ENCODE measurements at places on chromosomes 16 and 17.

- H3K4me1 ChIP-seq, result no peaks in the 10 kb centered on the region
- H3K36me3 ChIP-seq, result peaks cover 5% of the 10 kb centered on the region
- H3K27ac ChIP-seq, result no peak overlapping the region
- DNase-seq, result no peak
- peaks cover 2% of the 10 kb centered on the region for H3K27me3 ChIP-seq
These were observed 349.1 kb upstream of the EEF2KMT start for GRCh38 chr16:5446623-5447240.

DNA sequence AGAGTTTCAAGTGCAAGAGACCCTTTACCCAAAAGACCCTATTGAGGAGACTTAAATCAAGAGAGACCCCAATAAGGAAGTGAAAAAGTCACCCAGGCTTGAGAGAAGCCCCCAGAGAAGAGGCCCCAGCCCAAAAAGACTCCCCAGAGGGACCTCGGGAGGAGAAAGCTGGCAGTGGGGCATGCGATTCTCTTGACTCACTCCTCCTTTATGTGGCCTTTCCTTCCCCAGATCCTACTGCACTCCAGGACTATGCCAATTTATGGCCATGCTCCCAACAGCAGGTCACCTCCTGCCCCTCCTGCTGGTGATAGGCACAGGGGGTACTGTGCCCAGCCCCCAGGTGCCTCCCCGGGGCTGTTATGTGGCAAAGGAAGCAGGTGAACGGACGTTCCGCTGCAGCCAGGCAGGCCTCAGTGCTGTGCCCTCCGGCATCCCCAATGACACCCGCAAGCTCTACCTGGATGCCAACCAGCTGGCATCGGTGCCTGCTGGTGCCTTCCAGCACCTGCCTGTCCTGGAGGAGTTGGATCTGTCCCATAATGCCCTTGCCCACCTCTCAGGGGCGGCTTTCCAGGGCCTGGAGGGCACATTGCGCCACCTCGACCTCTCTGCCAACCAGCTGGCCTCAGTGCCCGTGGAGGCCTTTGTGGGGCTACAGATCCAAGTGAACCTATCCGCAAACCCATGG, 16.3 kb downstream of the LRRC3C start:
- H3K27ac ChIP-seq, result no peak overlapping the region
- H3K4me1 ChIP-seq, result peaks cover 17% of the 10 kb centered on the region
- no peak overlapping the region for H3K4me3 ChIP-seq

DNA sequence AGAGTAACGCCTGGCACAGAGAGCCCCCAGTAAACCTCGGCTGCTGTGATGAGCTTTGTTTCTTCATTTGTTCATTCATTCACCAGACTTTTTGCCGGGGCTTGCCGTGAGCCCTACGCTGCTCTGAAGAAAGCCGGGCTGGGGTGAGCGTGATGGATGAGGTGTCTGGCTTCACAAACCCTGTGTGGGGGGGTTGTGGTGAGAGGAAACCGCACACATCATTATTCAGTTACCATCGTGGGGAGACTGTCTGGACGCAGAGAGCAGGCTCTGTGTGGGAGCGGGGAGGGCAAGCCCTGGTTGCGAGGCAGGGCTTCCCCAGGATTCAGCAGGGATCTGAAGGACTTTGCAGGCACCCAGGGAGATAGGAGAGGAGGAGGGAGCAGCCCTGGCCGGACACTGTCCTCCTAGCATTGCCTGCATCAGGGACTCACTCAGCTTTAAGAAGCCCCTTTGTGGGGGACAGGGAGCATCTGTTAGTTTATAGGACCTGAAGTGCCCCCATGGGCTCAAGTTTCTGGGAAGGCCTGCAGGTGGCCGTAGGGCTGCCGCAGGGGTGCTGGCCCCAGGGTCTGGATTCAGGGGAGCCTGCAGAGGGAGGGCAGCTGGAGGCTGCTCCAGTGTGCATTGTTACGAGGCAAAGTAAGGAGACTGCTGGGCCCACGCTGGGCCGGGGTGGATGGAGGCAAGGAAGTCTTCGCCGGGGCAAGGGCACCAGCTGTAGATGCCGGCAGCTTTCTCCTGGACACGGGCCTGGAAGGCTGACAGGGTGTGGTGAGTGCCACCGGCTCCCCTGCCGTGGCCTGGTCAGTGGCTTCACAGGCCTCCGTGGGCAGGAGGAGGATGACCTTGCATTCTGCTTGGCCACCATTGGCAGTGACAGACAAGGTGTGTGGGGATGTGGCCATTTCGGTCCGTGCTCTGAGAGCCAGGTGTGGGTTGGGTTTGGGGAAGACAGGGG, 334.5 kb downstream of the SEC14L1 start:
- H3K27me3 ChIP-seq, result peaks cover 20% of the 10 kb centered on the region
- peak overlapping the region; percentile 81 for H3K27ac ChIP-seq
- DNase-seq, result peak; percentile 39
- H3K4me3 ChIP-seq, result peak overlapping the region; percentile 84
- peaks cover 98% of the 10 kb centered on the region for H3K4me1 ChIP-seq

DNA sequence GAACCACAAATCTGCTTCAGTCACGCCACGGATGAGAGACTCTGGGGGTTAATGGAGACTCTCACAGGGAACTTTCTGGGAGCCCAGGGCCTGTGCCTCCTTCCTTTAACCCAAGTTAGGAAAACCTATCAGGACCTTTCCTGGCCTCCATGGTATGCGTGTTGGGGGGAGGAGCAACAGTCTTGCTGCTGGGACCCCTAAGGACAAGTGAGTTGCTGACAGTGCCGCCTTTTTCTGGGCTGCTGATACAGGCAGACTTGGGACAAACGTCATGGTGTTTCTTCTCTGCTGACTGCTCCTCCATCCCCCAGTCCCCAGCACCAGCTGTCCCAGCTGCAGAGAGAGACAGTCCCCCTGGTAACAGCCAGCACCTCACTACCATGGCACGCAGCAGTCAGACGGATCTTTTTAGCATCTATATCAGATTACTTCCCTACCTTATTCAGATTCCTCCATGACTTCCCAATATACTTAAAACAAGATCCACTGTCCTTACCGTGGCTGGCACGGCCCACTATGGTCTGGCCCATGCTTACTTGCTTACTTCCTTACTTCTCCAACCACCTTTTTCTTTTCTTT, 6.5 kb downstream of the DPEP2NB start:
- peaks cover 7% of the 10 kb centered on the region for H3K27me3 ChIP-seq
- H3K4me1 ChIP-seq, result no peaks in the 10 kb centered on the region
- DNase-seq, result no peak
- H3K27ac ChIP-seq, result no peak overlapping the region

GRCh38 chr17:77579682-77580081, 378.8 kb upstream of the TNRC6C start:
- no peak overlapping the region for H3K27ac ChIP-seq
- no peaks in the 10 kb centered on the region for H3K36me3 ChIP-seq
- H3K4me1 ChIP-seq, result no peaks in the 10 kb centered on the region
- DNase-seq, result no peak
- peaks cover 40% of the 10 kb centered on the region for H3K27me3 ChIP-seq

DNA sequence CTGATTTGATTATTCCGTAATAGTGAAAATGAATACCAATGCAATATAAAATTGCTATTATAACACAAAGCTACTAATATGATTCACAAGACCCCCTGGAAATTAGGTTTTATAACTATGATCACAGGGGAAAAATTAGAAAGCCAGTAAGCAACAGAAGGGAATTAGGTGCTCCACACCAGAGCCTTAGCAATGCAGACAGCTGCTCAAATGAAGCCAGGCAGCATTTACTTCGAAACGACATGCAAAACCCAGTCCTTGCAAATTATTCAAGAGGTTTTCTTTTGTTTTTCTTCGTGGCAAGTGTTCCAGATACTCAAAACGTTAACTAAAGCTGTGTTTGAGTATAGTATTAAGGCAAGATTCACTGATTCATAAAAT, 47.9 kb downstream of the TOX3 start:
- H3K27ac ChIP-seq, result no peak overlapping the region
- no peaks in the 10 kb centered on the region for H3K27me3 ChIP-seq
- no peak for DNase-seq
- no peaks in the 10 kb centered on the region for H3K4me1 ChIP-seq

- H3K27ac ChIP-seq, result no peak overlapping the region
- peaks cover 69% of the 10 kb centered on the region for H3K4me1 ChIP-seq
- no peak overlapping the region for H3K4me3 ChIP-seq
- H3K36me3 ChIP-seq, result peaks cover 7% of the 10 kb centered on the region
These were observed 11.0 kb downstream of the GRIN2A start for GRCh38 chr16:10171221-10171620.

- H3K4me3 ChIP-seq, result no peak overlapping the region
- peaks cover 7% of the 10 kb centered on the region for H3K36me3 ChIP-seq
- H3K27me3 ChIP-seq, result no peaks in the 10 kb centered on the region
- H3K4me1 ChIP-seq, result no peaks in the 10 kb centered on the region
- H3K27ac ChIP-seq, result no peak overlapping the region
- no peak for DNase-seq
These were observed 571.6 kb downstream of the HS3ST4 start for GRCh38 chr16:26263406-26263805.

DNA sequence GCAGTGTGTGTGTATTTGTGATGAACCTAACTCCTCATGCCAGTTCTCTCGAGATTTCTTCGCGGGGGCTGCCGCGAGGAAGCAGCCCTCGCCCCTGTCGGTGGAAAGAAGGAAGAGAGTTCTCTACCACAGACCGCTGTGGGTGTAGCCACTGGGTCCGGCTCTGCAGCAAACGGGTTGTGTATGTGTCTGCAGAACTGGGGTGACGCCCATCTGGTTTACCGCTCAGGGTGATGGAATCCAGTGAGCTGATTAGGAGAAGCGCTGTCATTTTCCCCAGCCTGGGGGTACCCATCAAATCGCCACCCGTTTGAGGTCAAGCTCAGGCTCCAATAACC, 7.7 kb downstream of the CORO6 start:
- H3K27me3 ChIP-seq, result peaks cover 2% of the 10 kb centered on the region
- H3K4me1 ChIP-seq, result peaks cover 37% of the 10 kb centered on the region
- no peak for DNase-seq
- peak overlapping the region; percentile 83 for H3K4me3 ChIP-seq

- 0 out of 2 replicates have a peak, but pooled peaks cover 6% of the 10 kb centered on the region for H3K4me1 ChIP-seq
- H3K4me3 ChIP-seq, result no peak overlapping the region
- peaks cover 3% of the 10 kb centered on the region for H3K27me3 ChIP-seq
- H3K36me3 ChIP-seq, result peaks cover 26% of the 10 kb centered on the region
- H3K27ac ChIP-seq, result no peak overlapping the region
These were observed 8.4 kb downstream of the HBQ1 start for GRCh38 chr16:188674-189073.

DNA sequence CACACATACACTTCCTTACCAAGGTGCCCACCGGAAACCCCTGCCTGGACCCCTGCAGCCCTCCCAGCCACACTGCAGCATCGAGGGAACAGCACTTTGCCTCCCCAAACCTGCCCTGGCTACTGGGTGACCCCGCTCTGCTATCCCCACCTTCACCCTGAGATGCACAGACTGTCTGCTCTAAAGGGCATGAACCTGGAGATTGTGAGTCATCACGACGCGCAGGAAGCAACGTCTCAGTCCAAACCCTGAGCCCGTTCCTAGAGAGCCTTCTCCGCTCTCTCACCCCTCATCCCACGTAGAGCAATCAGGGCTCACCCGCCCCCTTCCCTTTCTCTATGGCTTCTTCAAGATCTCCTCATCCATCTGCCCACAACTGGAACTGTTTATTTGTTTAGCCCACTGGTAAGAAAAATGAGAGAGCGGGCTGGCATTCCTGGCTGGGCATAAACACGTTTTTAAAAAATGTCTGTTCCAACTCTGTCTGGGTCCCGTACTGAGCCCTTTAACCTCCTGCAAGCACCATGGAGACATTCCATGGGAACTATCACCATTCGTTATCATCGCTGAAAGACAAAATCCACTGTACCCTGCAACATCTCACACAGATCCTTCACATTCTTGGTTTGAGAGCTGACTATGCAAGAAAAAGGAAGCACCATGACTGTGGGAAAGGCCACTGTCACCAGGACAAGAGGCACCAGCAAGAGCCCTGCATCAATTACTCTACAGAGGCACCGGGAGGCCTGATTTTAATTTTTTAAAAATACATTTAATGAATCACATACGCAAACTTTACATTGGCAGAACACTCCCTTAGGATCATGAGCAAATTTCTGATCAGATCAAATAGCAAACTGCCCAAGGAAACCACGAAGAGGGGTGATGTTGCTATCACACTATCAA, 28.2 kb downstream of the ZFHX3 start:
- DNase-seq, result peak; percentile 34
- peaks cover 72% of the 10 kb centered on the region for H3K4me1 ChIP-seq
- peak overlapping the region; percentile 77 for H3K4me3 ChIP-seq
- peak overlapping the region; percentile 80 for H3K27ac ChIP-seq

DNA sequence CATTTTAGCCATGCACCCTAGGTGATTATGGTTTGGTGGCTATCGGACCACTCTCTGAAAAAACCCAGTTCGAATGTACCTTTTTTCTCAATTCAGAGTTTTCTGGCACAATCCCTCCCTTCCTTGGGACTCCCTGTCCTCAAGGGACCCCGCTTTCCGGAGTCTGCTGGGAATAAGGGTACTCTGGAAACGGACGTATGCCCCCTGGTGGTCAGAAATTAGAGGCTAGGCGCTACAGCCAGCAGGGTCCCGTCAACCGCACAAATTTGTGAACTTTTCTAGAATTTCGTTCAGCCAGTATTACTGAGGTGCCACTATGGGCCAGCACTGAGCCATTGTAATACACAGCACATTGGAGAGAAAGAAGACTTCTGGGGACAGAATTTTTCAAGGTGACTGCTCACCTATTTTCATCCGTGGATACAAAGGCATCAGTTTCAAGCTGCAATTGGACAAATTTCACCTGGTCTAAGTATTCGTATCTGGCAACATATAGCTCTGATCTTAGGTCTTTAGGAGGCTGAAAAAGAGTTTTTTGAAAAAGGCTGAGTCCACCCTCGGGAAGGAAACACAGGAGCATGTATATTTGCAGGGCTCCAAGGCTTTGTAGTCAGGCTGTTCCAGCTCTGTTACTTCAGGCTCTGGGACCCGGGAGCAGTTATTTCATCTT, 27.1 kb upstream of the CRYBA1 start:
- peaks cover 35% of the 10 kb centered on the region for H3K4me1 ChIP-seq
- H3K27me3 ChIP-seq, result peaks cover 4% of the 10 kb centered on the region
- DNase-seq, result peak; percentile 81
- no peak overlapping the region for H3K27ac ChIP-seq
- no peaks in the 10 kb centered on the region for H3K36me3 ChIP-seq

DNA sequence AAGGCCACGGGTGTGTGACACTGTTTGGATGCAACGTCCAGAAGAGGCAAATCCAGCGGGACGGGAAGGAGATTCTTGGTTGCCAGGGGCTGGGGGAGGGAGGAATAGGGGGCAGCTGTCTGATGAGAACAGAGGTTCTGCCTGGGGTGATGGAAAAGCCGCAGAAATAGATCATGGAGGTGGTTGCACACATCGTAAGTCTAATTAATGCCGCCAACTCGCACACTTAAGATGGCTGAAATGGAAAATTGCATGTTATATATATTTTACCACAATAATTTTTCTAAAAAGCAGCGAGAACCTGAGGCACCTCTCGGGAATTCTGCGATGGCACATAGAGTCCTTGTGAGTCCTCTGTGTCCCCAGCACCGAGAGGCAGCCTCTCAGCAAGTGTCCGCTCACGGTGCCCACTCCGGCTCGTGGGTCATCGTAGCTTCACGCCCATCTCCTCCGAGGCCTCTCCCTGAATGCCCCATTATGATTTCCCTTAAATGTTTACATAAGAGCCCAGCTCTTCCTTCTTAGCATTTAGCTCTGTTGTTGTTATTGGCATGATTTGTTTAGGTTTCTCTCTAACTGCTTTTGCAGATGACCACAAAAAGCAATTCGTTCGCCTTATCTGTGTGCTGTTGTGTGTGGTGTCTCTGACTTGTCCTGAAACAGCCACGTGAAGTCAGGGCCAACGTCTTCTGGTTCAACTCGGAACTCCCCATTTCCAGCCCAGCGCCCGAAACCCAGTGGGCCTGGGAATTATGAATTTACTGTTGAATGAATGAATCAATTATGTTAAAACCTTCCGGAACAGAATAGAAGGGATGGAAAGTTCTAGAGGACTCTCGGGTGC, 7.7 kb downstream of the WFDC1 start:
- peaks cover 24% of the 10 kb centered on the region for H3K27me3 ChIP-seq
- no peak overlapping the region for H3K4me3 ChIP-seq
- H3K36me3 ChIP-seq, result no peaks in the 10 kb centered on the region
- DNase-seq, result no peak
- peaks cover 20% of the 10 kb centered on the region for H3K4me1 ChIP-seq
- peak overlapping the region; percentile 80 for H3K27ac ChIP-seq

All from HFFc6 (cell line).